Muscle of back (tissue), 13 donors: ENCODE measurements at places on chromosomes 13 and 19. TPM values are rescaled to one million over a fixed set of nuclear protein-coding genes. Genes with fewer than 3 reads are reported as not detected.

Gene ZNF626
- polyA plus RNA-seq = 12.2 TPM

Gene IGLON5
- 0.13 TPM for polyA plus RNA-seq

Gene RASAL3
- 5.9 TPM for polyA plus RNA-seq

Gene PLEKHG2
- 51.7 TPM for polyA plus RNA-seq

Gene ATP4B
- polyA plus RNA-seq = not detected

Gene ZNF98
- 1.9 TPM for polyA plus RNA-seq

Gene OSCAR
- 0.11 TPM for polyA plus RNA-seq

Gene PSG1
- polyA plus RNA-seq = 0.52 TPM
